Stimulated activated CD8-positive, alpha-beta memory T cell treated with anti-CD3 and anti-CD28 coated beads, Interleukin-15, amount 100 ng/mL, for 24 hours (primary cell): ENCODE measurements at places on chromosomes 1 and 21.
A peak's percentile ranks its signal among the peaks of the same experiment; 100 is the strongest.

DNA sequence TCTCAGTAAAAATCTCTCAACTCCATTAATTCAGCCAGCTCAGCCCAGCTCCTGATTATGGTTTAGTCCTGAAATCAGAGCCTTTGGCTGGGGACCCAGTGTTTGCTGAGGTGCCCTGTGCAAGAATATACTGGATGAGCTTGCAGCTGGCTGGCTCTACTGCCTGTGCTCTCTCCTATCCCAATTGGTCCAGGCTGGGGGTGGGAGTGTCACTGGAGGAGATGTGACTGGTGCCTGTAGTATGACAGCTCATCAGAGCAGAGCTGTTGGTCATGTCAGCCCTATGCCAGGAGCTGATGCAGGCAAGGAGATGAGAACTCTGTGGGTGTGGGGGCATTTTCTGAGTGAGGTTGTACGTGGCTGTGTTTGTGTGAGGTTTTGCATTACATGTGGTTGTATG lies 87.0 kb downstream of the TNR start:
- DNase-seq, result no peak

DNA sequence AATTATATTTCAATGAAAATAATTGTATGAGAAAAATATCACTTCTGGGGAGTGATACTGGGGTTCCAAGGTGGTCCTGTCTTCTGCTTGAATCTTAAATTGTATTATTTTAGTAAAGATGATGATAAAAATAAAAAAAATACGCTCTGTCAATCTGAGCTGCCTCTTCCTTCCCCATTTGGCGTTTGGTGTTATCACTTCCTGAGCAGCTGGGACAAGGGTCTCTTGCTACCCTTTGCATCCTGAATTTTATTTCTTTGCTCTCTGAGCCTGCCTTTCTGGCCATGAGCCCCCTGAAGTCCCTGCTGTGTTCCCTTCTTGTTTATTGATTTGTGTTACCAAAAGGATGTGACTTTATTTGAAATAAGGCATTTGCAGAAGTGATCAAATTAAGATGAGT lies 111.0 kb downstream of the KCNJ6 start:
- no peak for DNase-seq

- DNase-seq, result no peak
These were observed 85.4 kb upstream of the OLIG2 start for GRCh38 chr21:32940079-32941014.

DNA sequence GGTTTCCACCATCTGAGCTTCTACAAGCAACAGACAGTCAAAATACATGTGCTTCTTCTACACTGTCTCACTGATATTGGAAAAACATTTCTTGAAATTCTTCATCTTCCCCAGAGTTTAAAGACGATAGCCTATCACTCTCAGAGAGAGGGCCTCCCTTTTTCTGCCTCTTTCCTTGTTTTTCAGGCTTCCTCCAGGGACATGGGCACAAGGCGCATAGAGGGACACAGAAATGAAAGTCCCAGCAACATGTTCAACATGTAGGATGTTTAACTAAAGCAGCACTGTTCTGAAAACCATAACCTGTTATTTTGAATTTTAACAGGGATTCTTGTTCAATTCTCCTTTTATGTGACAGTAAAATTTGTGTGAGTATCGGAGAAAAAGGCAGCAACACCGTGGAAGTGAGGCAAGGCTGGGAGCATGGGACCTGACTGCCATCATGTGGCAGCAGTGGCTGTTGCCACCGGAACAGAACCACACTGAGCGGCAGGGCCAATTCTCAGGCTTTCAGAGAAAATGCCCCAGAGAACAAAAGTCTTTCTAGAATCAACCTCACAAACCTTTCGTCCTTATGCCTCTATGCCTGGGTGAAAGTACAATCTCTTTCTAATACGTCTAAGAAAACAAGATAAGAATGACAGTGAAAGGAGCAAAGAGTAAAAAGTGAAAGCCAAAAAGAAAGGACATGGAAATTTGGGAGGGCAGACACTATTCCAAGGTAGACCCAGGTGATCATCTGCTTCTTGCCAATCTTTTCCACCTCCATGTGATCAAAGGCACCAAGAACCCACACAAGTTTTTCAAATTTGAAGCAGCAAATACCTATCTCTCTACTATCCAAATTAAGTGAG lies 54.5 kb downstream of the PCNX2 start:
- DNase-seq, result no peak

DNA sequence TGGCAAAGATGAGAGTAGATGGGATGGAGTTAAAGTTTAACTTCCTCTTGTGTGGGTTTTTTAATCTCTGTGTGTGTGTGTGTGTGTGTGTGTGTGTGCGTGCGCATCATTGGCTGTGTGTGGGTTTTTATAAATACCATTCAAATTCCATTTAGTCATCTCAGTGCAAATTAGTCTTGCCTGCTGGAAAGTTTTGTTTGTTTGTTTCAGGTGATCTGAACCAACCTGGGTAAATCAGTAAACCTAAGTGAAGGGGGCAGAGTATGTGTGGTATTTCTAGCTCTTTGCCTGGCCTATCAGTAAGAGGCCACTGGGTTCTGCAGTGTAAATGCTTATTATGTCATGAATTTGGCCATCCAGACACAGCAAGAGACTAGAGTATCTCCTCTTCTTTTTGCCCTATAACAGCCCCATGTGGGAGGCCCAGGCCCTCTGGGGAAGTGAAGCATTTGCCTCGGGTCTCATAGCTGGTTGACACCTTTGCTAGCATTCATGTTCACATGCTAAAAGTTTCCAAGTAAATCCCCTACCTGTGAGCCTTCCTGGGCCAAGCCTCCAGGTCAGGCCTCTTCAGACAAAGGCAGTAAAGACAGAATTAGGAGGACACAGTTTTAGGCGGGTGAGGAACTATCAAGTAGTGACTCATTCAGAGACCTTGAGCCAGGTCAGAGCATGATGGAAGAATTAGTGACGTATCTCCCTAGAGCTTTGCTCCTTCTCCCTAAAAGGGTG lies 14.7 kb downstream of the INTS3 start:
- DNase-seq, result no peak

DNA sequence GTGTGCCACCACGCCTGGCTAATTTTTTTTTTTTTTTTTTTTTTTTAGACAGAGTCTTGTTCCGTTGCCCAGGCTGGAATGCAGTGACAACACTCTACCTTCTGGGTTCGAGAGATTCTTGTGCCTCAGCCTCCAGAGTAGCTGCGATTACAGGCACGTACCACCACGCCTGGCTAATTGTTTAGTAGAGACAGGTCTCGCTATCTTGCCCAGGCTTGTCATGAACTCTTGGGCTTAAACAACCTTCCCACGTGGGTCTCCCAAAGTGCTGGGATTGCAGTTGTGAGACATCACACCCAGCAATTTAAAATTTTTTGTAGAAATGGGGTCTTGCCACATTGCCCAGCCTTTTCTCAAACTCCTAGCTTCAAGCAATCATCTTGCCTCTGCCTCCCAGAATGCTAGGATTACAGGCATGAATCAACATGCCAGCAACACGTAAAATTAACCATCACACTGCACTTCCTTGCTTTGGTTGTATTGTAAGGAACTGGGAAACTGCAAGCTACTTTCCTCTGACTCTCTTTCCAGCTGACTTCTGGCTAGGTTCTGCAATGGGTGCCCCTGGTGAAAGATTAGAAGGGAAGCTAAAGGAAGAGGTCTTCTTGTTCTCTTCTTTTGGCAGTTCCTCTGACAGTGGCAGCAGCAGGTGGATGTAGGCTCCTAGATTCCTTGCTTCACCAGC lies 13.9 kb upstream of the IL6R start:
- DNase-seq, result no peak

DNA sequence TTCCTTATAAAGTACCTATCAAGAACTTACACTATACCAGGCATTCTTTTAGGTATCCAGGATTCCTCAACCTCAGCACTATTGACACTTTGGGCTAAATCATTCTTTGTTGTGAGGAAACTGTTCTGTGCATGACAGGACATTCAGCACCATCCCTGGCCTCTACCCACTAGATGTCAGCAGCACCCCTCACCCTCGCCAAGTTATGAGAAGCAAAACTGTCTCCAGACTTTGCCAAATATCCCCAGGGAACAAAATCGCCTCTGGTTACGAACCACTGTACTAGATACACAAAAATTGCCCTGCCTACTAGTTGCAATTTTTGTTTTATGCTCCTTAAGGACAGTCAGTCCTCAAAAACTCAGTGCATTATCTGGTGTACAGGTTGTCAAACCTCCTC lies 35.7 kb downstream of the PALMD start:
- no peak for DNase-seq

- DNase-seq, result no peak
These were observed 395.9 kb downstream of the KIF26B start for GRCh38 chr1:245550720-245551043.

DNA sequence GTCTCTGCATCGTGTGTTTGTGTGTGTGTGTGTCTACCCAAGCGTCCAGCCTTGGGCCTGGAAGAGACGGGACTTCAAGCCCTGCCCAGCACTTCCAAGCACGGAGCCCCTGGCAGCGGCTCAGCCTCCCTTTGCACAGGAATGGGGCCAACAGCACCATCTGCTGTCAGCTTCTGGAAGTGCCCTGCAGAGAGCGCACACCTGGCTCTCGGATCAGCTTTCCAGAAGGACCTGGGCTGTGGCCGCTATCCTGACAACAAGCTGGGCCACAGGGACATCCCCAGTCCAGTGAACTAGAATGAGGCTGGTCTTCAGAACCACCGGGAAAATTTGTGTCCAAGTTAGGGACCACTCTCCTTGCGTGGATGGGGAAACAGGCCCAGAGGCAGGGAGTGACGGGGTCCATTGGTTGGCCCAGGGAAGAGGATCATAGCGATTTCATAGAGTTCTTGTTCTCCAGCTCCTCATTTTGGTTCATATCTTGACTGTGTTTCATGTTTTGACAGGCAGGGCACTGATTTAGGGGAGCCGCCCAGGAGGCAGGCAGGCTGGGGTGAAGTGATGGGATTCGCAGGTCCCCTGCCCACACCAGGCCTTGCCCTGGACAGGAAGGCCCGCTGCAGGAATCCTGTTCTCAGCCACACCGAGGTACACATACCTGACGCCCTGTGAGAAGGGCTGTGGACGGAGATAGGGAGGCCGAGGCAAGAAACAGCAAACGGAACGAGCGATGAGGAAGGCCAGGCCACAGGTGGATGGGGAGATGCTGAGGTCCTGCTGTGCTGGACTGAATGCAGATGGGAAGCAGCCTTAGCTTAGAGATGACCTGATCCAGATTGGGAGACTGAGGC lies 38.4 kb downstream of the TAS1R2 start:
- peak; percentile 35 for DNase-seq

GRCh38 chr1:67496329-67496728 lies 66.1 kb upstream of the SERBP1 start:
- no peak for DNase-seq

- no peak for DNase-seq
These were observed 29.4 kb downstream of the NENF start for GRCh38 chr1:212461916-212462660.

DNA sequence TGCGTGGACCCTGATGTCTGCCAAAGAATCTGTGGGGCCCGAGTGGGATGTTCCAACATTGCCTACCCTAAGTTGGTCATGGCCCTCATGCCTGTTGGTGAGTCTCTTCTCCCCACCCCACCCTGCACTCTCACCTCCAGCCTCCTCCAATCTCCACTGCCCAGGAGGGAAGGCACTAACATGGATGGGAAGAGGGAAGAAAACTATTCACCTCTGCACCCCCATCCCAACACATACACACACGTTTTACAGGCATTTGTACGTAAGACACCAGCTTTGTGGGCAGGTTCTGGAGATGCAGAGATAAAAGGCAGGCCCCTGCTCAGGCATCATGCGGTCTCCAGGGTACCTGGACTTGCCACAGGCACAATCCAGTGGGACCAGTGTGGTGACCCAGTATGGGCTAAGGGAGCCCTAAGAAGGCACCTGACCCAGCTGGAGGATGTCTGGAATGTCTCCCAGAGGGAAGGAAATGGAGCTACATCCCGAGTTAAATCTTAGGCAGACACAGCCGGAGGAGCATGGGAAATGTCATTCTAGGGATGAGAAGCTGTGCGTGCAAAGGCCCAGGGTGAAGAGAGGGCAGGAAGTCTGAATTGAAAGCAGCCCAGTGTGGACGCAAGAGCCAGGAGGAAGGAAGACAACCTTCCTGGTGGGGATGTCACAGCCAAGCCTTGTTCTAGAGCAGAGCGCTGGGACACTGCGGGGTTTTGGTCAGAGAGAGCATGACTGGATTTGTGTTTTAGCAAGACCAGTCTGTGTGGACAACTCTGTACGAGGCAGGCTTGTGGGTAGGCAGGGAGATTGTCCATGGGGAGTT lies 11.4 kb downstream of the SLC5A9 start:
- DNase-seq, result no peak

GRCh38 chr1:212488436-212489283 lies 55.9 kb downstream of the NENF start:
- DNase-seq, result no peak

GRCh38 chr1:185566995-185567394 lies 167.2 kb upstream of the HMCN1 start:
- no peak for DNase-seq

GRCh38 chr1:163163881-163164582 lies 38.7 kb downstream of the RGS5 start:
- DNase-seq, result no peak

DNA sequence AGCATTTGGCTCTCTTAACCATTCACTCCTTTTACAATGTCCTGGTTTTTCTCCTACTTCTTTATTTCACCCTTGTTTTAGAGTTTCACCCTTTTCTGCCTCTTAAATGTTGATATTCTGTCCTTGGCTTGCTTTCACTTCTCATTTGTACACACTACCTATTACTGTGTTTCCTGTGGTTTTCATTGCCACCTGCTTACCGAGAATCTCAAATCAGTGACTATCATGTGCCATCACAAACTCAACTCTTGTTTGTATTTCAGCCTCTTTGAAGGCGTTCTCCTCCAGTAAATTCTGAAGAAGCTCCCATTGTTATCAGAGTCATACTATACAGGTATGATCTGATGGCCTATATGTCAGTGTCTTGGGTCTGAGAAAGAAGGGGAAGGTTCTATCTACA lies 65.7 kb downstream of the NPHS2 start:
- DNase-seq, result no peak

DNA sequence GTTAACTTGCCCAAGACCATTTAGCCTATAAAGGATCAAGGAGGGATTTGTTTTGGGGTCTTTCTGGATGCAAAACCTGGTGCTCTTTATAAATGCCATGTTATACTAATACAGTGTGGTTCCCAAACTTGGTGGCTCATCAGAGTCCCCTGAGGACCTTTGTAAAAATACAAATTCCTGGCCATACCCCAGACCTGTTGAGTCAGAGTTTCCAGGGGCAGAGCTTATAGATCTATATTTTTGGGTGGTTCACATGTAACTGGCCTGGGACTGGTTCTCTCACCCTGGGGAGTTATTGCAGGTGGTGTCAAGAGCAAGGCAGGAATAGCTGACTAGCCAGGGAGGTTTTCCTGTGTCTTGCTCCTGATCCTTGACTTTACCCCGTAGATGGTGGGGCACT lies 136.9 kb upstream of the HNRNPU start:
- no peak for DNase-seq

DNA sequence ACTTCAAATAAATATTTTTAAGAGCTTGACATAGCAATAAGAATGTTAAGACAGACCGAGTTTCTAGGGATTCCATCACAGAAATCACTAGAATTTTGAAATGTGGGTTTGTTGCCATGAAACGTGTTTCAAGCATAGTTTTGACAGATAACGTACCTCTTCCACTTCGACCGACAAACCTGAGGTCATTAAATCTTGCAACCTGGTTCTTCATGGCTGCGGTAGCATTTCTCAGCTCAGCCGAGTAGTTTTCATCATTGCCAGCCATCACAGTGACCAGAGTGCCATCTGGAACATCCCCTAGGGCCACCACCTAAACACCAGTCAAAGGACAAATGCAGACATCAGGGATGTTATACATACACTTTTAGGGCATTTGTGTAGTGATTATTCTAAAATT lies 168.7 kb downstream of the RUNX1 start:
- DNase-seq, result no peak

- DNase-seq, result no peak
These were observed 1.6 kb upstream of the CTSK start for GRCh38 chr1:150809651-150810050.
